ENCODE measurements at places on chromosomes 2 and 18. TPM values are rescaled to one million over a fixed set of nuclear protein-coding genes. Genes with fewer than 3 reads are reported as not detected.

ANAPC1 gene
- 146 TPM for total RNA-seq

DNA sequence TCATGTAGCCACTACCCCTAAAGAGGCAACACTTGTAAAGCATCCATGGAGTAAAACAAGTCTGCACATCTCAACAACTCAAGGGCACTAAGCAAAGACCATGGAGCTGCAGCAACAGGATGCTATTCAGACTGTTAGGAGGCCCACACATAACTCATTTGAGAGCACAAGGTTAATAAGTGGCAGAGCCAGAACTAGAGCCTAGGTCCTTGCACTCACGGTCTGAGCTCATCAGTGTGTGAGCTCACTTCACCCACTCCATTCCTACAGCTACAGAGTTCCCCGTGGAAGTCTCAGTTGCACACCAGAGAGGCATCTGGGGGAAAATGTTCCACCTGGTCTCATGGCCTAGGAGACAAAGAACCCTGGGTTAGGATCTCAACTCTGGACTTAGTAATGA lies 35.0 kb downstream of the TTC32 start:
- peak; percentile 35 for DNase-seq

DNA sequence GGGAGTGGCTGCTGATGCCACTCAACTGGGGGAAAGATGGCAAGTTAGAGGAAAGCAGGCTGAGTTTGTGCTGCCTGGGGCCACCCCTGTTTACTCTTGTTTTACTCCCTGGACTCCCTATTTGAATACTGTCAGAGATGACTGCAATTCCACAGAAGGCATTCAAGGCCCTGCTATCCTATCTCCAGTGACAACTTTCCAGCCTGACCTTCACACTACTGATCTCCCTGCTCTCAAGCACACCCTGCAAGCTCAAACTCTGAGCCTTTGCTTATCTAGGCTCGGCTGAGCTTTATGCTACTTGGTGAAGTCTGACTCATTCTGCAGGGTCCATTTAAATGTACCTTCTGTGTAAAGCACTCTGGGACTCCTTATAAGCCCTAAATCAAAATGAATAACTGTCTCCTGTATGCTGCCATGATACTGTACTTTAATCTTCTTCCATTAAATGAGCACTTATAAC lies 39.3 kb upstream of the DSG1 start:
- DNase-seq: no peak

CD8B2 gene
- total RNA-seq: 0.61 TPM

DNA sequence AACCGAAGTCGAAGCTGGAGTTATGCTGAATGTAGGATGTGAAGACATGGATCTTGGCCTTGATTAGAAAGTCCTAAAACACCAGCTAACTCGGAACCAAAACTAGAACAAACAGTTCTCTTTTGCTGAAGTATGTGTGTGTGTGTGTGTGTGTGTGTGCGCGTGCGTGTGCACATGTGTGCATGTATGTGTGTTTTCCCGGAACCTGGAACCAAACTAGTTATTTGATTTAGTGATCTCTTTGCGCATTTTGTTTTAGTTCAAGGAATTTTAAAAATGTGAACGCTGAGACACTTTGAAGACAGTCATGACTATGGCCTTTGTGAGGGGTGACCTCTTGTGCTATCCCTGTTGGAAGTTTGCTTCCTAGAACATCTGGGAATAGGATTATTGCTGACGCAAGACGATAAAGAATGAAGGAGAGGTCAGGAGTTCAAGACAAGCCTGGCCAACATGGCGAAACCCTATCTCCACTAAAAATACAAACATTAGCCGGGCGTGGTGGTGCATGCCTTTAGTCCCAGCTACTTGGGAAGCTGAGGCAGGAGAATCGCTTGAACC lies 23.8 kb downstream of the FHL2 start:
- DNase-seq: no peak

DNA sequence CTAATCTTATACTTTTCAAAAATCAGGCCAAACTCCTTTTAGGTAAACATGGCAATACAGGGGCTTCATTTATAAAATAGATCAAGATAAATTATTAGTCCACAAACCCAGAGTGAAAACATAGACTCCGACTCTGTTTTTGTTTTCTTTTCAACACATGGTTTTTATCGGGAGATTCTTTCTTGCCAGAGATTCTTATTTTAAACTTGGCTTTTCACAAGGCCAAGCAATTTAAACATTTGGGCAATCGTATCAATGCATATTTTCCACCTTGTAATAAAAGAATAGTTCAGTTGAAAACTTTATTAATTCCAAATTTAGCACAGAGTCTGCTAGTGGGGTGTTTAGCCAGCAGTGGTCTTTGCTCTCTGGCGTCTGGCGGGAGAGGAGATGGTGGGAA lies 71.9 kb downstream of the SOX11 start:
- DNase-seq: no peak

DNA sequence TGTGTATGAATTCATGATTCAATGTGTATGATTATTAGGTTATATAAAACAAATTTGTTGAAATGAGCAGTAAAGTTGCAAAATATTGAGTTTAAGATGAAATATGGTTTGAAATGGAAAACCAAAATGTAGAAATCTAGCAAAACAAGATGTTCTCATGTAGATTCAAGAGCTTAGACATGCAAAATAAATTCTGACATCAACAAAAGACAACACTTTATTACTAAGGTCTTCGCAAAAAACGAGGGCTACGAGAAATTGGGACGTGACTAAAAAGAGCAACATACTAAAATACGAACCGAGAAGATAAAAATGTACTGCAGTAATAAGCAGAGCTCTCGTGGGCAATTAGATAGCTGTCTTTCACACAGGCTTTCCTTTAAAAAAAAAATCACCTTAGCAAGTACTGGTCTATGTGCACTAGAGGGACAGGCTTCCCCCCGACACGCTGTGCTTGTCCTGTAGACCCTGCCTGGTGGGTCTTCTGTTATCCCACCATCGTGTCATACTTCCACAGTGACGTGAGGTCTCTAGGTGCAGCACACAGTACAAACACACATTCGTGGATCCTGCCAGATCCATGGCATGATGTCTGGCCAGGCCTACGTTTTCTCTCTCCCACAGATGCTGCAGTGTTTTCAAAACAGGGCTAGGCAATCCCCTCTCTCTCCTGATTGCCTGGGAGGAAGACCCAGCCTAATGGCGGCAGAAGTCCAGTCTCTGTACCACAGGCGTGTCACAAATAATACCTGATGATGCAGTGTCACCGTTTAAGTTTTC lies 240.8 kb downstream of the TCF4 start:
- DNase-seq: no peak

ZNF804A gene
- not detected for total RNA-seq

GRCh38 chr2:33810046-33810835 lies 211.1 kb upstream of the FAM98A start:
- no peak for DNase-seq

- DNase-seq: no peak
Measured at GRCh38 chr2:158656492-158657229, 138.5 kb upstream of the DAPL1 start.

DNA sequence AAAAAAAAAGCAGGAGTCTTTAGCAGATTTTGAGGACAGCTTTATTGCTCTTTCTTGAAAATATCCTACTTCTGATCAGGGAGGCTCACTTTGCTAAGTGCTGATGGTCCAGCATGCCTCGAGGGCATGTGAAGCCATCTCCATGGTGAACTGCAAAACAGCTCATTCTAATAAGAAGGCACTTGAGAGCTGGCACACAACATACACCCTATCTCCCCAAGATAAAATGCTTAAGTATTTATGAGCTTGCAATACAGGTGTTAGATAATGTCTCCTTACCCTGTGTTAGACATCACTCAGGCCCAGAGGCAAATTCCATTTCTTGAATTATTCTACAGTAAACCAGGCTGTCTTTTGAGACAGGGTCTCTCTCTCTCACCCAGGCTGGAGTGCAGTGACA lies 2.7 kb downstream of the ENOSF1 start:
- DNase-seq: no peak

CYS1 gene
- 0.45 TPM for total RNA-seq

HOXD8 gene
- total RNA-seq: not detected

DNA sequence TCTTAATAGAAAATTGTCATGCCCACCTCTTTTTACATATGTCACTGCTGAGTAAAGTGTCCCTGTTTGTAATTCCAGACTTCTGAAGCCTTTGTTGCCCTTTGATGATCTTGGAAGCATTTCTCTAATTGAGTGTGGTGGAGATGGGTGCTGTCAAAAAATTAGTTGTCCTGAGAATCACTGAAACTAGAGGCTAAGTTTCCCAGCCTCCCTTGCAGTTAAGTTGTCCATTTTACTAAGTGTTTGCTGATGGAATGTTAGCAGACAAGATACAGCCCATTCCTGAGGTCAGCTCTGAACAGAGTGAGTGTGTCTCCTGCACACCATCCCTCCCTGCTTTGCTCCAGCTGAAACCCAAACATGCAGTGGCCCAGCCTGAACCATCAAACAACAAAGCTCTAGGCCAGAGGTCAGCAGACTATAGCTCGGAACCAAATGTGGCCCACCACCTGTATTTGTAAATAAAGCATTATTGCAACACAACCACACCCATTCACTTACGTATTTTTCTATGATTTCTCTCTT lies 28.1 kb upstream of the TMEM177 start:
- no peak for DNase-seq

DNA sequence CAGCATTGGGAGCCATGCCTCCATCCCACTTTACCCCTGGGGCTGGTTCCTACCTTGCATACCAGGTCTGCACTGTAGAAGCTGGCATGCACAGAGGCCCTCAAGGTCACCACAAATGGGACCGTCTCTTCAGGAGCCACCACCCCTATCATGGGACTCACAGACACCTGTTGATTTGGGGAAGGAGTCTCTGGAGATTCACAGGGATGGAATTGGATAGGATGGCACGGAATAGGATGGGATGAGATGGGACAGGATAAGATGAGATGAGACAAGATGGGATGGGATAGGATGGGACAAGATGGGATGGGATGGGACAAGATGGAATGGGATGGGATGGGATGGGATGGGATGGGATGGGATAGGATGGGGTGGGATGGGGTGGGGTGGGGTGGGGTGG lies 16.1 kb upstream of the CRYBA2 start:
- DNase-seq: peak; percentile 45

CFAP65 gene
- total RNA-seq: not detected

GRCh38 chr2:234670052-234670451 lies 173.2 kb upstream of the ARL4C start:
- DNase-seq: no peak

GRCh38 chr2:206263959-206264603 lies 10.4 kb upstream of the ZDBF2 start:
- no peak for DNase-seq

DNA sequence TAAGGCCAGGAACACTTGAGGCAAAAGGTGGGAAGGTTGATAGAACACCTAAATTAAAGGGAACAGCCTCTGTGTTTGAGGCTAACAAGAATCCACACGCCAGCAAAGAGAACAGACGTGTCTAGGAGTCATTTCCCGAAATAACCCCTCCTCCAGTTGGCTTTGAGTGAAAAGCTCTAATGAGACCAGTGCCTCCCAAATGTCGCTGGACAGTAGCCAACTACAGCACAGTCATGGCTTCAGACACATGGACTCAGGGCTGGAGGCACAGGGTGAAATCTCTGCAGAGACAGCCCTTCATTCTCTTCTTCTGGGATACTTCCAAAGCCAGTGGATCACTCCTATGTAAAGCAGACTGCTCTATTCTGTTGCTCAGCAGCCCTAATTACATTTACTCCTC lies 49.6 kb downstream of the SOWAHC start:
- no peak for DNase-seq

DNA sequence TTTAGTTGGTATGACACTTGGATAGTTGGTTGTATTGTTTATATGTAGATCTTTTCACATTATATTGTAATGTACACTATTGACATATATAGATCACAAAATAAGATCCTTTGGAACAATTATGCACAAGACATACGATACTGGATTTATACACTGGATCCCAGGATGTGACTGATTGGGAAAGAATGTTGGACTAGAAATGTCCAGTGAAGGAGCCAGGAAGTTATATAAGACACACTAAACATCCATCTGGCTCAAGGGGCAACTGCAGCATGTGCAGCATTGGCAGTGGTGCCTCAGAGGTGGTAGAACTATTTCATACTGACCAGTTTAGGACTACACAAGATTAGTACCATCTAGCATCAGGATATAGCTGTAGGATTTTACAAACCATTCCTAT lies 104.9 kb downstream of the TRABD2A start:
- DNase-seq: no peak

GRCh38 chr2:226915846-226916360 lies 80.0 kb downstream of the RHBDD1 start:
- no peak for DNase-seq

- no peak for DNase-seq
Measured at GRCh38 chr2:69134306-69134945, 121.4 kb downstream of the ANTXR1 start.

- DNase-seq: no peak
Measured at GRCh38 chr2:207688597-207688996, 22.8 kb upstream of the CCNYL1 start.

ASAP2 gene
- total RNA-seq: not detected

DNA sequence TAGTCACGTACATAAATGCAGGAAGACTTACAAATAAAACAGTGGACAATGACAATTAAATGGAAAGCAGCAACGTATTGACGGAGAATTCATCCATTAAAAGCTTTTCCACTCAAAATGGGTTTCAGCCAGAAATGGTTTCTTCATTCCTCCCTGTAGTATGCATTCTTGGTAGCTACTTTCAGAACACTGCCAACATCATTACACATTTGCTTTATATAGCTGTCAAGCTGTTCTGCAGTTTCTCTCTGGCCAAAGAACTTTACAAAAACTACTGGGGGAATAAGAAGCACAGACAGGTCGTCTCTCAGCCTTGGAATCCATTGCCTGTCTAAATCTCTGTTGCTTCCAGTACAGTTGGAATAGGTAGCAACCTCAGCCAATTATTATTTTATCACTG lies 84.1 kb upstream of the NCKAP5 start:
- no peak for DNase-seq

DNA sequence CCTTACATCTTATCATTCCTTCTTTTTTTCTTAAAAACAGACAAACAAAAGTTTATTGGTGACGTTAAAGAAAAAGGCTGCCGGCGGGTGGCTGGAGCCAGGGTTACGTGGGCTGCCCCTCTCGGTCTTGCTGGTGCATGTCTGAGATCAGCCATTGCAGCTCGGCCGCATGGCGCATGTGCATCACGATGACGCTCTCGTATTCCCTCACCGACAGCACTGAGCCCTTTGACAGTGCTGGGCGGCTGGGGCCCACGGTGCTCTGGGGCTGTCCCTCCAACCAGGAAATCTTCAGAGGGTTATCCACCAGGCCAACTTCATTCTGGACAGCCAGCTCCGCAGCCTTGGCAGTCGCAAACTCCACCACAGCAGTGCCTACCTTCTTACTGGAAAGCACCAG lies 1081.8 kb upstream of the TMEFF2 start:
- DNase-seq: no peak

- no peak for DNase-seq
Measured at GRCh38 chr18:64149916-64150438, 1.1 kb upstream of the LINC00305 start.

GRCh38 chr2:118644190-118644589 lies 203.3 kb downstream of the EN1 start:
- no peak for DNase-seq
